ENCODE measurements at places on chromosomes 11 and 22. TPM values are rescaled to one million over a fixed set of nuclear protein-coding genes. Genes with fewer than 3 reads are reported as not detected.
A peak's percentile ranks its signal among the peaks of the same experiment; 100 is the strongest.

DNA sequence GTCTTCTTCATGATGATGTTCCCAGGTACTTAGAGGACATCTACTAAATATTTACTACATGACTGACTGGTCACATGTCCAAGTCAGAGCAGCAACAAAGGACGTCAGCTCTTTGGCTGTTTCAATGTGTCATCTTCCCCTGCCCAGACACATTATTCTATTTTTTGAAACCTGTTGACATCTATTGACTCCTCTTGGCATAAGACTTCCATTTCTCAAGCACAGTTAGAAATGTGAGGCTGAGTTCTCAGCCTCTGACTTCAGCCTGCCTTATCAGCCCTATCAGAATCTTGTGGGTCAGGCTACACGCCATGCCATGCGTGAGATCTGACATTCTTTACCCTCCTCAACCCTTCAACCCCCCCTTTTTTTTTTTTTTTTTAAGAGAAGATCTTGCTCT is 63.8 kb downstream of the SC5D start:
- H3K36me3 ChIP-seq: no peaks in the 10 kb centered on the region
- H3K4me1 ChIP-seq: no peaks in the 10 kb centered on the region
- no peaks in the 10 kb centered on the region for H3K27me3 ChIP-seq
- no peak for DNase-seq
- no peak overlapping the region for H3K4me3 ChIP-seq
- no peak overlapping the region for H3K27ac ChIP-seq

Gene ARHGAP42
- total RNA-seq: 15.8 TPM

Gene P2RY6
- total RNA-seq: 6.1 TPM

DNA sequence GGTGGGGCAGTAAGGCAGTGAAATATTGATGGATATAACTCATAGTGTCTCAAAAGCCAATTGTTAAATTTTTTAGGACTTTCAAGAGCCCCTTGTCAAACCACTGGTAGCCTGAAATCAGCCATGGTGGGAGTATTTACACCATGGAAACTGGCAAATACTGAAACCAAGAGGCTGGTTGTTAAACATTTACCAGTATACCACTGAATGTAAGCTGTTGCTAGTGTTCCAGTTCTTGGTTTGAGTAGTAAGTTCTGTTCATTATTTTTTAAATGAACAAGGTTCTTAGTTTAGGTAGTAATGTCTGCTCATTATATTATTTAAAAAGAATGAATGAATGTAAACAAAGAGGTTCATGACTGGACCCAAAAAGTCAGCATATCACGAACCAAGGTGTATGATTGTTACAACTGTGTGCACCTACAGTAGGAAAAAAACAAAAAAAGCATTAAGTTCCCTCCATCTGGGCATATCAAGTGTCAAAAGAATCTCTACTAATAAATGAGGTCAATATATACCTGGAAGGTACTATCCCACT is 4.5 kb upstream of the EIF3F start:
- no peak overlapping the region for H3K4me3 ChIP-seq
- H3K27me3 ChIP-seq: no peaks in the 10 kb centered on the region
- no peak overlapping the region for H3K27ac ChIP-seq
- no peaks in the 10 kb centered on the region for H3K36me3 ChIP-seq
- H3K4me1 ChIP-seq: no peaks in the 10 kb centered on the region

- no peak for DNase-seq
- no peaks in the 10 kb centered on the region for H3K36me3 ChIP-seq
- no peak overlapping the region for H3K27ac ChIP-seq
- no peaks in the 10 kb centered on the region for H3K4me1 ChIP-seq
These were observed 5.6 kb downstream of the MS4A10 start for GRCh38 chr11:60790726-60791125.

DNA sequence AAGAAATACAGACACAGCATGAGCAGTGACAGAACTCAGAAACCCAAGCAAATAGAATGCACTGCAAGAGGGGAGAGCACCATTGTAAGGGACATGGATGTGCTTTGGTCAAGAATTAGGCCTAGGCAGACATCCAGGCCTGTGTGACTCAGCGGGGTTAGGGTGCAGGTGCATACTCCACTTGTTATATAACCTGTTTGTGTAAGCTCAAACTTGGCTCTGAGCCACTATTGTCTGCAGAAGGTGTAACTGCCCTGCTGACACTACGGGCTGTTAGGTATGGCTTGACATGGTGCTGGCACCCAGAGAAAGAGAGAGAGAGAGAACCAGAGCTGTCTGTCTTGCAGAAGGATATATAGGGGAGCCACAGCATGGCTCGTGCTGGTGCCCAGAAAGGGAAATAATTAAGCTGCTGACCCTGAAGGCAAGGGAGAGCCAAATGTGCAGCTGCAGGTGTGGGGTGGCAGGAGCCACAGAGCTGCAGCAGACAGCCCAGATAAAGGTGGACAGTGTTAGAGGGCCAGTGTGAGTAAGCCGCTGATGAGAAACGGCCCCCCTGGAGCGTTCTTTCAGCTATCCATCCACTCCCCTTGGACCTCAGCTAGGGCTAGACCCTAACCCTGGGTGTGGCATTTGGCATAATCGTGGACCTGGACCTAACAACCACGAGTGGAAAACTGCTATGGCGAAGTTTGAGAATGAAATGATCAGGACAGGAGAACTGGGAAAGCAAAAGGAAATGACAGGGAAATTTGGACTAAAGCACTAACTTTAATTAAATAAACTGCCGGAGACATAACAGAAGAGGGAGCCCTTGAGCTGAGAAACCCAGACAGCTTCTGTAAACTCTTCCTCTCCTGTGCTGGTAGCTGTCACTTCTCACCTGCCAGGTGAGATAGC is 253.0 kb upstream of the CCDC179 start:
- H3K4me1 ChIP-seq: no peaks in the 10 kb centered on the region
- peak; percentile 38 for DNase-seq
- H3K4me3 ChIP-seq: no peak overlapping the region
- no peak overlapping the region for H3K27ac ChIP-seq

DNA sequence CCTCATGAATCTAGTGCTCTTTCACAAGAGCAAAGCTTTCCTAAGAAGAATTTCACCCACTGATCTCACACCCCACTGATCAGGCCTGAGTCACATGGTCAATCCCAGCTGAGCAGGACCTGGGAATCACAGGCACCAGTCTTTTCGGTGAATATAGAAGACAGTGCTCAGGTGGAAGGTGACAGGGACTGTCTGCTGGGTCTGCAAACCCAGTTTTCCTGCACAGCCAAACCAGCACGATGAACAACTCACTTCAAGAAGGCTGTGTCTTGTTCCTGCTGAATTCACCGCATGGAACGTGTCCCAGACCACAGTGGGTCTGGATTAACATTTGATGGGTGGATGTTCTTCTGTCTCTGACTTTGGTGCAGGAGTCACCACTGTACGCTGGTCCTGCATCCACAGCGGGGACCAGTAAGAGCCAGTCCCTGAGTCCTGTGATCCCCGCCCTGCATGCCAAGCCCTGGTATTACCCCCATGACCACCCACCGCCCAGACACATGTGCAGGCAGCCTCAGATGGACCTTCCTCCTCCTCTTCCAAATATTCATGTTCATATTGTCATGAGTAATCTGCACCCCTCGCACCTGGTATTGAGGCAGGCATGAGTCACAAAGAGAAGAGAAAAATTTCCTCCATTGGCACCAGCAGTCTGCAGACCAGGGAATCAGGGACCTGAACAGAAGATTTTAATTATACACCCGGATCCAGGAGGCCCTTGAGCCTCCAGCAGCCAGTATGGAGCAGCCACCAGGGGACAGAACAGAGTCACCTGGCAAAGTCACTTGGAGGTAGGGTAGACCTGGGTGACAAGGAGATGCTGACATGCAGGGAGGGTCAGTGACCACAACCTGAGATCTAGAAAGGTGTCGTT is 8.6 kb upstream of the IGLL5 start:
- H3K36me3 ChIP-seq: no peaks in the 10 kb centered on the region
- no peak overlapping the region for H3K27ac ChIP-seq
- H3K4me3 ChIP-seq: no peak overlapping the region
- no peak for DNase-seq
- H3K4me1 ChIP-seq: no peaks in the 10 kb centered on the region
- no peaks in the 10 kb centered on the region for H3K27me3 ChIP-seq

Gene MRGPRE
- total RNA-seq: not detected

- H3K4me1 ChIP-seq: no peaks in the 10 kb centered on the region
- no peak overlapping the region for H3K27ac ChIP-seq
- no peak for DNase-seq
- no peaks in the 10 kb centered on the region for H3K36me3 ChIP-seq
These were observed 10.2 kb downstream of the KCNJ4 start for GRCh38 chr22:38444783-38445182.

DNA sequence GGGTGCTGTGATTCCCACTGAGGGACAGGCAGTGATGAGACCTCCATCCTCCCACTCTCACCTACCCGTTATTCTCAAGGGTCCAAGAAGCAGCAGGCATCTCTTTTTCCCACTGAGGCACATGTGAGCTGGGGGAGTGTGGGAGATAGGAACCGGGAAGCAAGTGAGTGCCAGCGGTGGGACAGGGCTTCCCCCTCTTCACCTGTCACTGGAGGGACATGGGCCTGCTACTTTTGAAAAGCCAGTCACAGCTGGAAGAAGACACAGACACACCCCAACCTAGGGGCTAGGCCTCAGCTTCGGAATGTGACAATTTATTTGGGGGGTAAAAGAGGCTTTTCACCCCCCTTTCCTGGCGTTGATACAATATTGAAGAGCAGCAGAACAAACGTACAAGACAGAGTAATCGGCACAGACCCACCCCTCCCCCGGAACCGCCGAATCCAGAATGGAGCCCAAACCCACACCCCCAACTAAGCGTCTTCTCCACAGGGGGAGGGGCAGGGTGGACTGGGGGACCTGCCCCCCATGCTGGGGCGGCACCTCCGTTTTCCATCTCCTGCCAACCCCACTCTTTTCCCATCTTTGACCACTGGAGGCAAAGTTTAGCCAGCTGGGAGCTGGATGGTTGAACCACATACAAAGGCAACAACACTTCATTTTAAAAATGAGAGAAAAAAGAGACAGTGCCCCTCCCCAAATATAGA is 10.7 kb downstream of the CBX6 start:
- H3K4me1 ChIP-seq: peaks cover 3% of the 10 kb centered on the region
- no peak overlapping the region for H3K4me3 ChIP-seq
- DNase-seq: peak; percentile 58
- H3K27me3 ChIP-seq: no peaks in the 10 kb centered on the region
- no peaks in the 10 kb centered on the region for H3K36me3 ChIP-seq
- no peak overlapping the region for H3K27ac ChIP-seq

DNA sequence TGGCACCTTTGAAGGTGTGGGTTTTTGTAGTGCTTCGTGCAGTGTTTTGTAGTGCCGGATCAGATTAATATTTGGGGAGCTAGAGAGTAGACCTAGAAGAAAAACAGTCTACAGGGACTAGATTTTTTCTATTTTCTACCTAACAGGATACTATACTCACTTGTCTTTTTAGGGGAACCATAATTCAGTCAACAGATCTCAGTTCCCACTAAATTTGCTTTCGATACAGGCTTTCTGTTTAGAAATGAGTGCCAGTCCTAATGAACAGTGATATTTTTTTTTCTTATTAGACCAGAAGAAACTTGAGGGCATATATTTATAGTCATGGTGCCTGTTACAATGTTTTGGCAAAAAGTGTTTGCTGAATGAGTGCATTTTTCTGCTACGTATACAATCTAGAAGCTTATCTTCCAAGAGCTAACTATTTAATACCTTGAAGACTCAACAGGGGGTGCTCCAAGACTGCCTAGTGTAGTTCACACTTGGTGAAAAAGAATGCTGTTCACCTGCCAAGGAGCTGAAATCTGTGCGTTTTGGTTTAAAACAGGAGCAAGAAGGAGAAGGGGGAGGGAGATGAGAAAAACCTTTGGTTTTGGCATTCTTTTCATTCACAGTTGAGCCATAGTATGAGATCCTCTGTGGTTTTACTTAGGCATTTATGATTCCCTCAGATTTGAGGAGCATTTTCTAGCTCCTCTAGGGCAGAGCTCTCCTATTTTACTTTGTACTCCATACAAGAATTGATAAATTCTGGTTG is 44.9 kb upstream of the VSTM5 start:
- no peak for DNase-seq
- no peaks in the 10 kb centered on the region for H3K27me3 ChIP-seq
- no peak overlapping the region for H3K27ac ChIP-seq
- H3K36me3 ChIP-seq: no peaks in the 10 kb centered on the region

- H3K36me3 ChIP-seq: no peaks in the 10 kb centered on the region
- peak; percentile 77 for DNase-seq
- no peaks in the 10 kb centered on the region for H3K27me3 ChIP-seq
- H3K27ac ChIP-seq: no peak overlapping the region
- H3K4me3 ChIP-seq: no peak overlapping the region
These were observed 16.2 kb downstream of the CAPN5 start for GRCh38 chr11:77082838-77083565.
